Activated T-cell treated with anti-CD3 and anti-CD28 coated beads, Interleukin-2, amount 50 U/mL, for 72 hours (primary cell): ENCODE measurements at places on chromosomes 7 and 10.

DNA sequence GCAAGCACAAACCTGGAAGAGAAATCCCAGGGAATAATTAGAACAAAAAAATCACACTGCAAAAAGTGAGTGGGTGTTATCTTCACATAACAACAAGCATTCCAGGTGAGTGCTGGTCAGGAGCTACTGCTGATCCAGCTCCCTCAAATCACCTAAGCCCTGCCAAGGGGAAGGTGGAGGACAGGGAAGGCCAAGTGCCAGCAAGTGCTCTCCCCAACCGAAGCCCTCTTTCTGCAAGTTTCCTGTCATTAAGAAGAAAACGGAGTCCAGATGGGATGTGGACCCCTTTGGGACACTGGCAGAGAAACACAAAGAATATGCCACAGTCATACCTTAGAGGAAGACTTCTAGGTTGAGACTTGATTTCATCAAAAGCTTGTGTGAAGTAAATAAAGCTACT, 933.0 kb upstream of the ZNF722 start:
- DNase-seq, result no peak

GRCh38 chr7:100676501-100677306, 3.2 kb downstream of the GNB2 start:
- DNase-seq, result no peak

DNA sequence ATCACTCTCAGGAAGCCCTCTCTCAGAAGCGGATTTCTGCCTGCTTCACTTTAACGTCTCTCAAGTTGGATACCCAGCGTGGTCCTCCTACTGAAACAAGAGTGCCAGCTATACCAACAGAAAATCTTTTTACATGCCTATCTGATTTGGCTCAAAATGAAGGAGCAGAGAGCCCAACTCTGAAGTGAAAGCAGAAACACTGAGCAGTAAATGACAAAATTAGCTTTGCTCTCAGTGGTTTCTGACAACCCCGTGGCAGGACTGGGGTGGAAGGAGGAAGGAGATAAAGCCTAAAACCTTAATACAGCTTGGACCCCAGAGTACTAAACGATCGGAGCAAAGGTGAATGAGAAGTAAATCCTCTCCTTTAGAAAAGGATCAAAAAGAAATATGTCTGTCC, 25.1 kb upstream of the GPR37 start:
- no peak for DNase-seq

- DNase-seq, result no peak
These were observed 66.2 kb upstream of the STEAP1B start for GRCh38 chr7:22566176-22566575.

GRCh38 chr10:132684164-132684891, 101.6 kb downstream of the NKX6-2 start:
- DNase-seq, result peak; percentile 51

- no peak for DNase-seq
These were observed 29.9 kb downstream of the UMAD1 start for GRCh38 chr7:7670490-7670889.

- no peak for DNase-seq
These were observed 155.0 kb upstream of the FZD1 start for GRCh38 chr7:91109200-91109599.

GRCh38 chr7:143507534-143508055, 29.9 kb downstream of the TAS2R41 start:
- no peak for DNase-seq

GRCh38 chr10:22460101-22460500, 114.8 kb downstream of the SPAG6 start:
- DNase-seq, result no peak

DNA sequence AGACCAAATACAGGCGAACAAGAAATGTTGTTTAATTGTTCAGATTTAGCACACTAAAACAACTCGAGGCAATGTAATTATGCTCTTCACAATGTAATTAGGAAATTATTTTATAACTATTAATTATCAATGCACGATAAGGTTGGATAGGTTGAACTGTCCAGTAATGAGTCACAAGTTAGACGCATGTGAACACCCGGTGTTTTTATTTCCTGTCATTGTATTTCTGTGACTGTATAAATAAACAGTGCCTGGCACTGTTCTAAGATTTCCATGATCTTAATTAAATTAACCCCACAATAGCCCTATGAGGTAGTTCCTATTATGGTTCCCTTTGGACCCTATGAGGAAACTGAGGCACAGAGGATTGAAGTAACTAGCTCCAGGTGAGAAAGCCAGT, 26.2 kb downstream of the C10orf105 start:
- DNase-seq, result no peak

DNA sequence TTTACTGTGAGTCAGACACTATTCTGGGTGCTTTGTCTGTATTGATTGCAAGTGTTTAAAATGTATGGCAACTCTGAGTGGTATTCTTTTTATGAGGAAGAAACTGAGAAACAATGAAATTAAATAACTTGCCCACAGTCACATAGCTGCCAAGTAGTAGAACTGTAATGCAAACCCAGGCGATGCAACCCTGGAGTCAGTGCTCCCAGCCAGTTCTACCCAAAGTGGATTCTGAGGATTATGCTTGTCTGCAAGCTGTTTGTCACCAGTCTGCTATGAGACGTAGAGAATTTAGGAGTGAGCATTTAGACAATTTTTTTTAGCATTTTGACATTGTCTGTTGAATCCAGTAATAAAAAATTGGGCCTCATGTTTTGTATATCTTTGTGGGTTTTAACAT, 306.0 kb upstream of the LRGUK start:
- DNase-seq, result no peak

DNA sequence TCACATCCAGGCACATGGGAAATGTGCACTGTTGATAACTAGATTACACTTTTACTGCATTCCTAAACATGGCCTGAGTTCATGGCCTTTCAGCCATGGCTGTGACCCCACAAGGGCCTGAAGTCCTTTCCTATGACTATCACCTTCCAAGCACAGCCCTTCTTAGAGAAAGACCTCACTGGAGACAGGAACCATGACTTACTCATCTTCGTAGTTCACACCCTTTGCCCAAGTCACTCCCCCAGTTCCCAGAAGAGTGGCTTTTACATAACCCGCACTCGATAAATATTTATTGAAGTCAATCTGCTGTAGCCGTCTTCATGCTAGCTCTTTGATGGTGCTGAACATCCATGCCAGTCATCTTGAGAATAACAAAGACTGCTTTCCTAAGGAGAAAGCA, 632.5 kb upstream of the NRP1 start:
- DNase-seq, result no peak
